ENCODE measurements at places on chromosomes 6 and 20. TPM values are rescaled to one million over a fixed set of nuclear protein-coding genes. Genes with fewer than 3 reads are reported as not detected.

The MYB gene
- 0.09 TPM for polyA plus RNA-seq

The HRH3 gene
- not detected for polyA plus RNA-seq

The VGLL2 gene
- not detected for polyA plus RNA-seq

The C20orf204 gene
- 0.01 TPM for polyA plus RNA-seq

The TGM2 gene
- polyA plus RNA-seq: 398 TPM

The FAM162B gene
- 10.9 TPM for polyA plus RNA-seq

The CCN2 gene
- 955 TPM for polyA plus RNA-seq

The TCF21 gene
- polyA plus RNA-seq: 32.2 TPM

The DEFB132 gene
- not detected for polyA plus RNA-seq

The GABRR1 gene
- not detected for polyA plus RNA-seq

The TRIM40 gene
- polyA plus RNA-seq: not detected

The TXLNB gene
- 0.88 TPM for polyA plus RNA-seq

The CPXM1 gene
- 9.0 TPM for polyA plus RNA-seq

The PNRC1 gene
- polyA plus RNA-seq: 21.0 TPM

The BTNL2 gene
- not detected for polyA plus RNA-seq

The LAMA4 gene
- 231 TPM for polyA plus RNA-seq

The VNN1 gene
- not detected for polyA plus RNA-seq

The GPX5 gene
- polyA plus RNA-seq: not detected
